ENCODE measurements at places on chromosomes 11 and 22. TPM values are rescaled to one million over a fixed set of nuclear protein-coding genes. Genes with fewer than 3 reads are reported as not detected.

DNA sequence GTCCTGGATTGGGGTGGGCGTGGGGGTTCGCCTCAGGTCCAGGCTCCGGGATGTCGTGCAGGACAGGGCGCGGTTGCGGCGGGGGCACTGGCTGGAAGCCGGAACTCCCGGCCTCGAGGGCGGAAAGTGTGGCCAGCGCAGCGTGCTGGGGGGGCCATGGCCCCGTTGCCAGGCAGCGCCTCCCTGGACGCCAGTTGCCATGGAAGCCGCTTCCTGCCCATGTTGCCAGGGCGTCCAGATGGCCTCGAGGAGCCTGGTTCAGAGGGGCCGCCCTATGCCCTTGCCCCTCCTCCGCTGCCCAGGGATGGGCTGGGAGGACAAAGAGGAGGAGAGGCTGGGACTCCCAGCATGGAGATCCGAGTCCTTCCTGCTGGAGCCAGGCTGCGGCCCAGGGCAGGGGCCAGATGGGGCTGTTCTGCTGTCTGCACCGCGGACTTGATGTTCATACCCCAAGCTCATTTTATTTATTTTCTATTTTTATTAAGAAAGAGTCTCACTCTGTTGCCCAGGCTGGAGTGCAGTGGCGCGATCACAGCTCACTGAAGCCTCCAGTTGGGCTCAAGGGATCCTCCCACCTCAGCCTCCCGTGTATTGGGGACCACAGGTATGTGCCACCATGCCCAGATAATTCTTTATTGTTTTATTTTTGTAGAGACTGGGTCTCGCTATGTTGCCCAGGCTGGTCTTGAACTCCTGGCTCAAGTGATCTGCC is 4.6 kb upstream of the CCDC188 start:
- DNase-seq = peak; percentile 39

Gene C22orf31
- total RNA-seq = not detected

Gene C11orf16
- total RNA-seq = not detected

Gene SPON1
- total RNA-seq = not detected

Gene OR52R1
- total RNA-seq = not detected

Gene ANGPTL5
- total RNA-seq = not detected
